ENCODE measurements at places on chromosomes 4 and X. TPM values are rescaled to one million over a fixed set of nuclear protein-coding genes. Genes with fewer than 3 reads are reported as not detected.

GRCh38 chr4:188232428-188232827 lies 93.2 kb downstream of the TRIML1 start:
- no peak for DNase-seq

DNA sequence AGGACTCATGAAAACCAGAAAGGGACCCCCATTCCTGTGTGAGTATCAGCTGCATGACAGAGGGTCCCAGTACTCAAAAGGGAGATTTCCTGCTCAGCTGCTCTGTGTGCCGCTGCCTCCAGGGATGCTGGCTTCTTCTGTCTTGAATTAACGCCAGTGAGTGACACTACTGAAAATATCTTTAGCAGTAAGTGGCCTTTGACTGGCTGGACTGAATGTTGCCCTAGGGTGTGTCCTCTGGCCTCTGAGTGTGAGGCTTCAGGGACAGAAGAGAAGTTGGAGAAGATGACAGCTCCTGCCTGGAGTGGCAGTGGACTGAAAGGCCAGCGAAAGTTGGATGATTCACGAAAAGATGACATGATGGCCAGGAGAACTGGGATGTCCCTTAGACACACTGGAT lies 95.4 kb downstream of the LIMCH1 start:
- no peak for DNase-seq

- DNase-seq, result no peak
These were observed at the start of gene SLC10A4 for GRCh38 chr4:48483006-48483776. TSS of gene SLC10A4 (plus strand) at chr4:48483343. CDS start at chr4:48483562, 219 bp downstream.

DNA sequence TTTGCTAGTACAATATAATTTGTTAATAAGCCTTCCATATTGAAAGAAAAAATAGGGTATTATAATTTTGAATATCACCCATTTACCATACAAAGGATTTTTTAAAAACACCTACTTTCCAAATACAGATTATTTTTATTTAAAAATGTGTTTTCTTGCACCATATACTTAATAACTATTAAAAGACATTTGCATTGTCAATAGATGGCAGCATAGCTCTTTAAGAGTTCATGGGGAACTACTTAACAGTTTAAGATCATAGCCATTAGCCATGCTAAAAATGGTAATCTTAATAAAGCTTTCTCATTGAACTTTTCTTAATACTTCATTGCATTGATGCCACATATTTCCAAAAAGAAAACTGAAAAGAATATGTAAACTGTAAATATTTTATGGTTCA lies 1995.9 kb downstream of the C4orf33 start:
- peak; percentile 28 for DNase-seq

- no peak for DNase-seq
These were observed 287.1 kb downstream of the ANK2 start for GRCh38 chr4:113336556-113336955.

The TFDP3 gene
- polyA plus RNA-seq, result not detected

The CC2D2A gene
- 49.0 TPM for polyA plus RNA-seq

The FRG1 gene
- polyA plus RNA-seq, result 57.5 TPM

All from renal pelvis (tissue), 12 donors.